ENCODE measurements at places on chromosomes 1 and 21.

GRCh38 chr1:161241682-161242081 lies 3.7 kb upstream of the NR1I3 start:
- DNase-seq, result no peak
- no peak overlapping the region for H3K4me3 ChIP-seq
- H3K27ac ChIP-seq, result no peak overlapping the region
- H3K27me3 ChIP-seq, result peaks cover 11% of the 10 kb centered on the region
- no peaks in the 10 kb centered on the region for H3K4me1 ChIP-seq

GRCh38 chr1:25026730-25027450 lies 96.8 kb upstream of the RUNX3 start:
- H3K27ac ChIP-seq, result peak overlapping the region; percentile 58
- peaks cover 2% of the 10 kb centered on the region for H3K27me3 ChIP-seq
- peaks cover 2% of the 10 kb centered on the region for H3K36me3 ChIP-seq
- H3K4me3 ChIP-seq, result no peak overlapping the region

DNA sequence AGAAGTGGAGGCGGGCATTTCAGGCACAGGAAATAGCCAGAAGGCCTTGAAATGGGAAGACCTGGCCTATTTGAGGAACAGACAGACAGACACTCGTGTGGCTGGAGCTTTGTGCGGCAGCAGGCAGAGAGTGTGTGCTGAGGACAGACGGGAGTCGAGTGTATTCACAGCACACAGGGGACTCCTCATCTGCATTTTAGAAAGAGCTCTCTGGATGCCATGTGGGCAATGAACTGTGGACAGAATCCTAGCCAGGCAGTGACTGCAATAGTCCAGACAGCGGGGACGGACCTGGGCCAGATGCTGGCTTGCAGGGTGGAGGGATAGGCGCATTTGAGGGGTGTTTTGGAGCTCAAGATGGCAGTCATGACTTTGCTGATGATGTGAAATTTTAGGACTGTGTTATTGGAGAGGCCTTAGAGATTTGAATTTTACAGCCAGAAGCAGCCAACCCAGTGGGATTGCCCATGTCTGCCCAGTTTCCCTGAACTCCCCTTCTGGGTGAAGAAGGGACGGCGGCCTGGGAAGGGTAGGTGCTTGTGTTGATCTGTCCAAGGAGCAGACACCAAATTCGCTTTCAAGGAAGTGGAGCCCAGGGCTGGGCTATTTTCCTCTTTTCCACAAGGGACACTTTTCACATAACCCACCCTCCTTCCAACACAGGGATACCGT lies 43.7 kb downstream of the CHAF1B start:
- peaks cover 35% of the 10 kb centered on the region for H3K4me1 ChIP-seq
- H3K27me3 ChIP-seq, result peaks cover 11% of the 10 kb centered on the region
- no peak overlapping the region for H3K4me3 ChIP-seq
- DNase-seq, result no peak

GRCh38 chr1:174872615-174873058 lies 127.1 kb upstream of the CACYBP start:
- peaks cover 2% of the 10 kb centered on the region for H3K36me3 ChIP-seq
- no peak overlapping the region for H3K4me3 ChIP-seq
- no peak overlapping the region for H3K27ac ChIP-seq
- DNase-seq, result no peak
- H3K27me3 ChIP-seq, result no peaks in the 10 kb centered on the region

GRCh38 chr1:223211323-223211985 lies 68.4 kb upstream of the TLR5 start:
- peaks cover 9% of the 10 kb centered on the region for H3K27me3 ChIP-seq
- no peaks in the 10 kb centered on the region for H3K4me1 ChIP-seq
- no peak for DNase-seq
- H3K4me3 ChIP-seq, result no peak overlapping the region
- no peak overlapping the region for H3K27ac ChIP-seq
- H3K36me3 ChIP-seq, result no peaks in the 10 kb centered on the region

DNA sequence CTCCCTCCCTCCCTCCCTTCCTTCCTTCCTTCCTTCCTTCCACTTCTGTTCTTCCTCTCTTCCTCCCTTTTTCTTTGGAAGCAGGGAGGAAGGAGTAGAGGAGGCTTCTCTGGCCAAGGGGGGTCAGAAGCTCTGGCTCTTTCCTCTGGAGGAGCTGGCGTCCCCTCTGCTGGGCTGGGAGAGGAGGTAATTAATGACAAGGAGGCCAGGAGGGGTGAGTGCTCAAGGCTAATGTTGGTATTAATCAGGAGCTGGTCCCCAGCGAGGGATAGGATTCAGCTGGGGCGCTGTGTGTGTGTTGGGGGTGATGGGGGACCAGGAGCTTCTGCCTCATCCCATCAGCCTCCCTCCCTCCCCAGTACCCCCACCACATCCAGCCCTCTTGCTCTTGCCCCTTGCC lies 6.2 kb upstream of the PEAR1 start:
- H3K27ac ChIP-seq, result no peak overlapping the region

- no peaks in the 10 kb centered on the region for H3K36me3 ChIP-seq
- H3K4me1 ChIP-seq, result no peaks in the 10 kb centered on the region
- H3K27ac ChIP-seq, result no peak overlapping the region
- H3K27me3 ChIP-seq, result no peaks in the 10 kb centered on the region
- H3K4me3 ChIP-seq, result no peak overlapping the region
Observed at GRCh38 chr1:117821774-117822482, 107.5 kb downstream of the GDAP2 start.

GRCh38 chr21:45209046-45209445 lies 78.6 kb downstream of the POFUT2 start:
- no peak overlapping the region for H3K27ac ChIP-seq
- H3K27me3 ChIP-seq, result no peaks in the 10 kb centered on the region
- DNase-seq, result no peak

DNA sequence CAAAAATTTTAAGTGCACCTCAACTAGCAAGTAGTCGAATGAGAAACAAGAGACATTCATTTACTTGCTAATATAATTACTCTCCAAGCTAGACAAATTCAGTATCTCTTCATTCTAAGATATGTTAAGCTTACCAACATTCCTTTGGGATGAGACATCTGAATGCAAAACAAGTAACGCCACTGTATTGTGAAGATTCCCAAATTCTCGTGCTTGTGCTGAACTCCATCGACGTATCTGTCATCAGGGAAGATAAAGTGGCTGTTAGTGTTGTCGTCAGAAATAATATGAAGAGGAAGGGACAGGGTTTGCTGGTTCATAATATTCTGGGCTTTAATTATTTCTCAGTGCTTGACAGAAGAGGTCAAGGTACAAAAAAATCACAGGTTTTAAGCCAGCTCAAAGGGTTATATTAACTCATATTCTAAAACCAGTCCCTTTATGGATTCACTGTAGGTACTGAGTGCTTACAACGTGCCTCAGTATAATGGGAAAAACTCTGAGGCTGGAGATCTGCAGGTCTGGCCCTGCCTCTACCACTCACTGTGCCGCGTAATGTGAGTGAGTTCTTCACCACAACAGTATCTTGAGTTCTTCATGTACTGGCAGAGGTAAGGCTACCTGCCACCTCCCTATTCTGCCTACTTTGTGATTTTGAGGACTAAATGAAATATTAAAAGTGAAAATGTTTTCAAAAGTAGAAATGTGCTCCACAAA lies 42.0 kb downstream of the PCSK9 start:
- H3K27ac ChIP-seq, result no peak overlapping the region
- H3K4me1 ChIP-seq, result no peaks in the 10 kb centered on the region
- no peaks in the 10 kb centered on the region for H3K27me3 ChIP-seq
- H3K4me3 ChIP-seq, result no peak overlapping the region
- no peak for DNase-seq

DNA sequence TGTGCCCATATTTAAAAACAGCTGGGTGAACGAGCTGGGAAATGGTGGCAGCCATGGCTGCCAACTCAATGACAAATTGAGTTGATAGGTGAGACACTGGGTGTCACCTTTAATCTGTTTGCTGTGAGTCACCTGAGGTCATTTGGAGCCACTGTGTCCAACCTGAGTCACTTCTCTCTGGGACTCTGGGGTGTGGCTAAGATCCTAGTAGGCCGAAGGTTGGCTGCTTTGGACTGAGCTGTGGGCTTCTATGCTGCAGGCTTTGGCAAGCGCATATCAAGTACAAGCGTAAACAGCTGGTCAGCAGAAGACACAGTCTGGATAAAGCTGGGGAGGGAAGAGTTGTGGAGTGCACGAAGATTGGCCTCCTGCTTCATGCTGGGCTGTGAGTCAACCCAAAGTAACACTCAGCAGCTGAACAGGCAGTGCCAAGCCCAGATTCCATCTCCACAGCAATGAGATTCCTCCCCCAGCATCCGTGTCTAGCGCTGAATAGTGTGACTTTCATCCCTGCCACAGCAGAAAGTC lies 24.0 kb downstream of the TEX35 start:
- no peaks in the 10 kb centered on the region for H3K36me3 ChIP-seq
- no peak for DNase-seq
- H3K4me1 ChIP-seq, result peaks cover 7% of the 10 kb centered on the region
- H3K27ac ChIP-seq, result no peak overlapping the region
- peaks cover 3% of the 10 kb centered on the region for H3K27me3 ChIP-seq
- no peak overlapping the region for H3K4me3 ChIP-seq

GRCh38 chr1:240404286-240404685 lies 207.7 kb downstream of the GREM2 start:
- H3K36me3 ChIP-seq, result no peaks in the 10 kb centered on the region
- H3K27me3 ChIP-seq, result no peaks in the 10 kb centered on the region
- DNase-seq, result no peak

GRCh38 chr1:184022668-184023067 lies 14.9 kb downstream of the COLGALT2 start:
- no peak overlapping the region for H3K4me3 ChIP-seq
- no peaks in the 10 kb centered on the region for H3K36me3 ChIP-seq
- DNase-seq, result no peak
- H3K4me1 ChIP-seq, result no peaks in the 10 kb centered on the region
- H3K27me3 ChIP-seq, result peaks cover 21% of the 10 kb centered on the region

GRCh38 chr1:188641566-188642211 lies 1812.9 kb downstream of the PLA2G4A start:
- no peaks in the 10 kb centered on the region for H3K4me1 ChIP-seq
- no peaks in the 10 kb centered on the region for H3K36me3 ChIP-seq
- no peak overlapping the region for H3K27ac ChIP-seq
- H3K27me3 ChIP-seq, result no peaks in the 10 kb centered on the region

GRCh38 chr1:10629091-10629815 lies 154.5 kb downstream of the PEX14 start:
- no peaks in the 10 kb centered on the region for H3K36me3 ChIP-seq
- H3K4me1 ChIP-seq, result no peaks in the 10 kb centered on the region
- H3K4me3 ChIP-seq, result no peak overlapping the region
- H3K27me3 ChIP-seq, result no peaks in the 10 kb centered on the region

GRCh38 chr21:15617964-15618363 lies 111.8 kb upstream of the USP25 start:
- no peaks in the 10 kb centered on the region for H3K36me3 ChIP-seq
- H3K4me3 ChIP-seq, result no peak overlapping the region
- no peak overlapping the region for H3K27ac ChIP-seq
- H3K4me1 ChIP-seq, result no peaks in the 10 kb centered on the region
- H3K27me3 ChIP-seq, result no peaks in the 10 kb centered on the region
- DNase-seq, result no peak

GRCh38 chr1:159914252-159915018 lies 10.9 kb downstream of the TAGLN2 start:
- H3K4me1 ChIP-seq, result peaks cover 65% of the 10 kb centered on the region
- DNase-seq, result no peak
- no peaks in the 10 kb centered on the region for H3K27me3 ChIP-seq
- H3K27ac ChIP-seq, result no peak overlapping the region

- H3K4me1 ChIP-seq, result no peaks in the 10 kb centered on the region
- H3K4me3 ChIP-seq, result no peak overlapping the region
- no peaks in the 10 kb centered on the region for H3K36me3 ChIP-seq
- H3K27me3 ChIP-seq, result peaks cover 7% of the 10 kb centered on the region
Observed at GRCh38 chr1:67818725-67819301, 14.5 kb downstream of the GNG12 start.

GRCh38 chr1:55447488-55447887 lies 232.3 kb upstream of the USP24 start:
- no peaks in the 10 kb centered on the region for H3K36me3 ChIP-seq
- H3K4me3 ChIP-seq, result no peak overlapping the region
- peaks cover 11% of the 10 kb centered on the region for H3K27me3 ChIP-seq
- peaks cover 9% of the 10 kb centered on the region for H3K4me1 ChIP-seq
- H3K27ac ChIP-seq, result no peak overlapping the region

GRCh38 chr1:164783778-164784555 lies 225.0 kb downstream of the PBX1 start:
- DNase-seq, result no peak
- no peaks in the 10 kb centered on the region for H3K36me3 ChIP-seq
- no peak overlapping the region for H3K4me3 ChIP-seq
- H3K4me1 ChIP-seq, result peaks cover 6% of the 10 kb centered on the region

DNA sequence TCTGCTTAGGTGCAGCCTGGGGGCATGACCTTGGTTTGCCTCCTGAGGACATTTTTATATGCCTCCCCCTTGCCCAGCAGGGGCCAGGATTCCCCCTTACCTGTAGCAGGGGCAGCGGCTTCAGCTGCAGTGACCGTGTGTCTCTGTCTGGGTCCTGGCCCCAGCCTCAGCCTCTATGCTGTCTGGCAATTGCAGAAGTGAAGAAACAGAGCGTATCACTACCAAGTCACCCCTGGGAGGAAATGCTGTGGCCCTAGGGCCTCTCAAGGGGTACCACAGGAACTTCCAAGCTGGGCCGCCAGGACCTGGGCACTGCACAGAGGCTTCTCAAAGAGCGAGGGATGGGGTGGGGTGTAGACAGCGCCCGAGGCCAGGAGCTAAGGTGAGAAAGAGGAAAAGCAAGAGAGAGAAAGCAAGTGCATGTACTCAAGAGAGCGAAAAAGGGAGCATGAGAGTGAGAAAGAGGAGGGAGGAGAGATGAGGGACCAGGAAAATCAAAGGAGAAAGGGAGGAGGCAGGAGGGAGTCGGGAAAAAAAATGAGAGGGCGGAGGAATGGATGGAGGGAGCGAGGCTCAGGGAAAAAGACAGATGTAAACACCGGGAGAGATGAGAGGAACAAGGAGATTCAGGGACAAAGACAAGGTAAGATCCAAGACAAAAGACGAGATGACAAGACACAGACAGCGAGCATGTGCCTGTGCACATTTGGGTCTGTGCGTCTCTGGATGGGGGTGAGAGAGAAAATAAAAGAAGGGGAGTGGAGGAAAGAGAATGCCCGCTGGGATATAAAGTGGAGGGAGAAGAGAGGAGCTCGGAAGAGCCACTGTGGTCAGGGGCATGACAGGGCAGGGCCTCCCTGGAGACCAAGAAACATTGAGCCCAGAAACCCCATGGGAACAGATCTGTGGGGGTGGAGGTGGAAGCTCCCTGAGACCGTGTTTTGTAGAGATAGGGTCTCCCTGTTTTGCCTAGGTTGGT lies at the start of gene PTAFR:
PTAFR (minus strand) TSS at position 199 of the 979 bp plus-strand sequence. CDS start 25,669 bp downstream, outside the sequence.
- H3K36me3 ChIP-seq, result peaks cover 2% of the 10 kb centered on the region
- no peak within 1 kb of the TSS for H3K27ac ChIP-seq
- no peak within 1 kb of the TSS for H3K4me3 ChIP-seq
- peaks cover 57% of the 10 kb centered on the region for H3K27me3 ChIP-seq
